ENCODE measurements at places on chromosomes 12 and 14.

DNA sequence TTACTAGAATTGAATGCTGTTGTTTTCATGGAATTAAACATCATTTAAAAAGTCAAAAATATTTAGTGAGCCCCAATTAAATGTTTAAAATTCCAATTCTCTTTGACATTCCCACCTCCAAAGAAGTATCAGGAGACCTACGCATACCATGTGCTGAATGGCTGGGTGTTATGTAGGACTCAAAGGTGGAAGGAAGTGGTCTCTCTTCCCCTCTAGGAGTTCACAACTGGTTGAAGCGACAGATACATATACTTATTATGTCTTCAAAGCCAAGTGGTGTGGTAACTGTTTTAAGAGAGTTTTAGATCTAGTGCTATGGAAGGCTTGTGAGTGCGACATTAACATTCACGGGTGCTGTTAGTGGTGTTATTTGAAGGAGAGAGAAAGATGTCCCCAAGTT, 464.0 kb downstream of the ATP23 start:
- DNase-seq, result no peak

DNA sequence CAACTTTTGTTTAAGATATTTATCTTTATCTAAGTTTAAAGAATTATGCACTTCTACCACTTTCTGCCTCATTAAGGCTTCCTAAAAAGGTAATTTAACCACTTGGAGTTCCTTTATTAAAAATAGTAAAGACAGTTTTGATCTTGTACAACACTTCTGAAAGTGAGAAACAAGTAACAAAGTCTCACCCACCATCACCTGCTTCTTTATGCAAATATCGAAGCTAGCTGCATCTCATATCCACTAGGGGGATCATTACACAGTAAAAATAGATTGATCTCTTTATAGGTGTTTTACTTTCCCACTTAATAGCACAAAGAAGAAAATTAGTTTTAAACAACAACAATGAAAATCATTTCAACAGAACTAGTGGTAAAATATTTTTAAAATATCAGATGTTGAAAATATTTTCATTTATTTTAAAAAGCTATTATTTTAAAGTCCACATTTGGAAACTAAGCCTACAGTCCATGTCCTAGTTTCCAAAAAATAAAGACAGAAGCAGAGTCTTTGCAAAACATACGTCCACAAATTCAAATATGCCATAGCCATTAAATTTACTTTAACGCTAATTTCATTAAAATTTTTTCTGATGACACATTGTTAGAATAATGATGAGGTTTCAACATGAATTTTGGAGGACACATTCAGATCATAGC, 160.0 kb upstream of the SOX5 start:
- peak; percentile 20 for DNase-seq

DNA sequence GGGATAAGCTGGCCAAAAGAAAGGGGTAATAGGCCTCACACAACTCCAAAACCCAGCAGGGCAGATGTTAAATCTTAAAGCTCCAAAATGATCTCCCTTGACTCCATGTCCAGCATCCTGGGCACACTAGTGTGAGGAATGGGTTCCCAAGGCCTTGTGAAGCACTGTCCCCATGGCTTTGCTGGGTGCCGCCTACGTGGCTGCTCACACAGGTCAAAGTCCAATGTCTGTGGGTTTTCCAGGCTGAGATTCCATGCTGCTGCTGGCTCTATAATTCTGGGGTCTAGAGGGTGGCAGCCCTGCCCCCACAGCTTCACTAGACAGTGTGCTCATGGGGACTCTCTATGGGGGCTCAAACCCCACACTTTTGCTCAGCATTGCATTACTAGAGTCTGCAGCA, 145.3 kb upstream of the GRIN2B start:
- no peak for DNase-seq

DNA sequence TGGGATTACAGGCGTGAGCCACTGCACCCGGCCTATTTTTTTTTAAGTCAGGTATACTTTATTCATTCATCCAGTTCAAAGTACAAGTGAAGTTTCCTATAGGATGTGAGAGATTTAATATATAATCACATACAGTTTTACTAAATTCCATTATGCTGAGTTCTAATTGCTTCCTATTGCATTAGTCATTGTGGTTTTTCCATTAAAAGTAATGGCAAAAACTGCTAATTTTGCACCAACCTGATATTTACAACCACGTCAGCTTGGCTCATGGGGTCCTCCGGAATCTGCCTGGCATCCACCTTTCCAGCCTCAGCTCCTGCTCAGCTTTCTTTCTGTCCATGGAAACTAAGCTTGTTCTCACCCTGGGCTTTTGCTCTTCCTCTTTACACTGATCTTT, 67.0 kb upstream of the CSRP2 start:
- DNase-seq, result peak; percentile 12

DNA sequence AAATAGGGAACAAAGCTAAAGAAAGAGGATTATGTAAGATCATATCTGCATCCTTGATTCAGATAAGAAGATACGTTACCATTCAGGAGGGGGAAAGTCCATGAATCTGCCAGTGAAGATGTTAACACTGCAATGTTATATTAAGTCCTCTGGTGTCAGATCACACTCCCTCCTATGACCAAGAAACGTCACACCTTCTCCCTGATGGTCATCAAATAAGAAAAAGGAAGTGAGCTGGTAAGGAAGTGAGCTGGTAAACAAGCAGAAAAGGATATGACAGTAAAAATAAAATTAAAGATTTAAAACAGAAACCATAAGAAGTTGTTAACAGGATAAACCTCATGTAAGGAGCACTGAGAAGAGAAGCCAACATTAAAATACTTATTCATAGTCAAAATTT, 340.2 kb downstream of the SEC23A start:
- no peak for DNase-seq

- no peak for DNase-seq
Measured at GRCh38 chr14:89564989-89565388, 148.0 kb upstream of the FOXN3 start.

DNA sequence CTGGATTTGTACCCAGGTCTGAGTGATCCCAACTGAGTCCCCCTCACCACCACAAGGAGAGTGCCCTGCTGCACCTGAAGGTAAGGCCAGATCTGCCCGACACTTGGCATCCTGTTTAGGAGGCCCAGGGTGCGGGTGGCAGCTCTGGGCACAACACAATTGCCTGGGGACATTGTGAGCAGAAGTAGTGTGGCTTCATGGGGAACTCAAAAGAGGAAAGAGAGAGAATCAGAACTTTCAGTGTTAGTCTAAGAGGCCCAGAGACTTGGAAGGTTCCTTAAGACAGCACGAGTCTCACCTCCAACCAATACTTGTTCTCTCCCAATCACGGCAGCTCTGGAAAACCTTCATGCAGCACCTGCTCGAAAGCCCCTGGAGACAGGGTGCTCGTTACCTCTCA, 6.6 kb upstream of the SLC8B1 start:
- DNase-seq, result no peak

DNA sequence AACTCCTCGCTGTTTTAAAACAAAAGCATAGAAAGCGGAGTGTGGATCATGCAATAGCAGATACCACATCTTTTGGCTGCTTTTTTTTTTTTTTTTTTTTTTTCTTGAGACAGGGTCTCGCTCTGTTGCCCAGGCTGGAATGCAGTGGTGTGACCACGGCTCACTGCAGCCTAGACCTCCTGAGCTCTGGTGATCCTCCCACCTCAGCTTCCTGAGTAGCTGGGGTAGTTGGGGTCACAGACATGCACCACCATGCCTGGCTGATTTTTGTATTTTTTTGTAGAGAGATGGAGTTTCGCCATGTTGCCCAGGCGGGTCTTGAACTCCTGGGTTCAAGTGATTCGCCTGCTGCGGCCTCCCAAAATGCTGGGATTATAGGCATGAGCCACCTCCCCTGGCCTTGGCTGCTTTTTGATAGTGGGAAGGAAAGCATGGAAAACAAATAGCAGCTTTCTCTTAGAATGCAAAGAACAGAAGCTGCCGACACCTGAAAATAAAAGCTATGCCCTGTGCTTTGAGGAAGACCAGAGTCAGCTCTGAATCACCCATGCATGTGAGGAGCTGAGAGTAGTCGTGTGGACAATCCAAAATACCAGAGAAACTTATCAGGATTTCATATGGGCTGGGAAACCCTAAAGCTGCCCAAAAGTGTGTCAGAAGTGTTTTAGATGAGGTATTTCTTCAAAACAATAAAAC, 3.6 kb upstream of the ELK3 start:
- DNase-seq, result no peak

GRCh38 chr14:93747102-93747501, 41.2 kb downstream of the PRIMA1 start:
- DNase-seq, result no peak

DNA sequence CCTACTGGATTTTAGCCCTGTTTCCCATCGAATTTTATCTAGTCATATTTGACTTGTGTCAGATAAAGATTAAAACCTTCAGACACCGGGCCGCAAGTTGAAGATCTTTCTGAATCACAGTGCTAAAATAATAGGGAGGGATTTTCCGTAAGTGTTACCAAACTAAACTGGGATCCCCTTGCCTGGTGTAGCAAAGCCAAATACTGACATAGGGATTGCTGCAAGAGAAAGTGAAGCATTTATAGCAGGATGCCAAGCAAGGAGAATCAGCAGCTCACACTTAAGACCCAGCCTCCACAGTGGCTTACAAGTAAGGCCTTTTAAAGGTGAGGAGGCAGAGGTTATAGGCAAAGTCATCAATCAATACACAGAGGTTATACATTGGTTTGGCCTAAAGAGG, 147.4 kb downstream of the AKAP6 start:
- DNase-seq, result no peak

DNA sequence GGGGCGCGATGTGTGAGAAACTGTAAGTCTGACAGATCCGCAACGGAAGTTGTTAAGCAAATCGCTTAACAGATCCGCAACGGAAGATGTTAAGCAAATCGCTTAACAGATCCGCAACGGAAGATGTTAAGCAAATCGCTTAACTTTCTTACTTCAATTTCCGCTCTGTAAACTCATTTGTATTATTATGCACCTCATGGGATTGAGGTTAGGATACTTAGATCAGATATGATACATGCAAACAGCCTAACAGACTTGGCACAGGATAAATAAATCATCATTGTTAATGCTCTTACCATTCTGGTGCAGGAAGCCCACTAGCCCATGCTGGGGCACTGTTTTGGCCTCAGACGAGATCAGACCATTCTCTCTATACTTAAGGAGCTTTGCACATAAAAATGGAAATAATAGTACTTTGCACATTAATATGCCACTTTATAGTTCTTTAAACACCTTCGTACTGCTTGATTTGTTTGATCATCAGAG, 399 bp downstream of the NCAPD2 start:
- DNase-seq, result no peak

- no peak for DNase-seq
Measured at GRCh38 chr12:50215033-50215432, 47.9 kb upstream of the CERS5 start.

- no peak for DNase-seq
Measured at GRCh38 chr12:111448846-111449790, 43.4 kb downstream of the SH2B3 start.

DNA sequence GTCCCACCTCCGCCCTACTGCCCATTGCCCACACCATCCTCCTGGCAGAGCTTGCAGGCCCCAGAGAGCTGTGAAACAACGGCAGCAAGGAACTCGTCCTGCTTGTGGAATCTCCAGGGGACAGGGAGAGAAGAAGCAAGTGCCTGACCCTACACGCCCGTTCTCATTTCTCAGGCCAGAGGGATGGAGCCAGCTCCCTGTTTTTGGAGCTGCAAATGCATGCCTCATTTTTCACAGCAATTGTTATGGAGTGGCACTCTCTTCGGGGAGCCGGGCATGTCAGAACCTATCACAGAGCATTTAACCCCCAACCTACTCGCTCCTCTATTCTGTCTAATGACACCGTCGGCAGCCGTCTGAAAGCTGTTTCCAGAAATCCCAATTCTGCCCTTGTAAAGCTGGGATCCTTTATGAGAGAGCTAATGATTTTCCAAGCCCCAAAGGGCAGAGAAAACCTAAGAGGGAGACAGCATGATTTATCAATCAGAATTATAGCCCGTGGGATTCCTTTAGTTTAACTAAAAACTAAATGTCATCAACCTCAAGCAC, 222.3 kb upstream of the NOS1 start:
- no peak for DNase-seq

DNA sequence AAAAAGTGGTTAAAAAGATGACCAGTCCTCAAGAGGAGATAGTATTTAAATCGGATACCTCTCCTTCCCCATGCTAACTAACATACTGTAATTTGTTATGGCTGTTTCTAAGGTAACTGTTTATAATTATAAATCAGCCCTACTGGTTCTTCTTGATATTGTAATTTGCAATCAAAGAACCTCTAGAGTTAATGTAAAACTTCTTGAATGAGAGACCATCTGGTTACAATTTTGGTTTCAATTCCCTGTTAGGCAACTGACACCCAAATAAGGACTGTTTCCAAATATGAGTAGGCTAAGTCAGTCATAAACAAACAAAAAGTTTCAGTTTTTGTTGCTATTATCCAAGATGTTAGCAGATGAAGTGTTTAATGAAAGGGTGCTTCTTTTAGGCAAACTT, 120.2 kb upstream of the DNM1L start:
- DNase-seq, result no peak

DNA sequence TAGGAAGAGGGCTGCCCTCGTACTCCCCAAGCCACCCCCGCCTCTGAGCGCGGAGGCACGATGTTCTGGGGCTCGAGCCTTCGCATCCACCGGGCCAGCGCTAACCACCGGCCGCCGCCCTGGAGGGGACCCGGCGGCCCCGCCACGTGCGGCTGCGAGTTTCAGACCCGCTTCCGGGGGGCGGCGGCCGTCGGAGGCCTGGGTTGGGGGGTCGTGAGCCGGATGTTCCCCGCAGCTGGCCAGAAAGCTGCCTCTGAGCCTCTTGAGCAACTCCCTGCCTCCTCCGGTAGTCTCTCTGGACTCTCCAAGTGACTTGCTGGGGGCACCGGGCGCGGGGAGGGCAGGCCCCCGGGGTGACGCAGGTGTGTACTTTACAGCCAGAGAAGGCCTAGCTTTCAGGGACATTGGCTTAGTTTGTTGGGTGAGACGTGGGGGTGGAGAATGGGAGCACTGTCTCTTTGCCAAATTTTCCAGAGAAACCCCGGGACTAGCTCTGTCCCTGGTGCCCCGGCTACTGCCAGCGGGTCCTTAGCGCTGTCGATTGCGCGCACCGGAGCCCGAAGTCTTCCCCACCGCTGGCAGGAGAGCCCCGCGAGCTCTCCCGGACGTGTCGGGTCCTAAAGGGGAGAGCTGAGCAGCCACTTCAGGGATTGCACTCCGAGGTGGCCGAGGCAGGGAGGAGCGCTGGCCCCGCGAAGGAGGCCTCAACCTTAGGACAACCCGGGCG, 15.6 kb downstream of the OTX2 start:
- no peak for DNase-seq

GRCh38 chr12:72734581-72734980, 462.4 kb downstream of the TRHDE start:
- no peak for DNase-seq

GRCh38 chr12:17060260-17060659, 454.3 kb upstream of the LMO3 start:
- no peak for DNase-seq

GRCh38 chr14:54058505-54058904, 101.9 kb upstream of the BMP4 start:
- DNase-seq, result no peak

- DNase-seq, result no peak
Measured at GRCh38 chr12:57632958-57633840, at the start of gene B4GALNT1. Gene B4GALNT1, minus strand, starts transcription at chr12:57633201. Its CDS starts 1,069 bp downstream, at chr12:57632132.

- DNase-seq, result no peak
Measured at GRCh38 chr12:115984616-115985015, 292.9 kb downstream of the MED13L start.
